NCI-H1048 (cell line): ENCODE measurements at places on chromosomes 16 and 17.

GRCh38 chr16:11587643-11588247 is 1.0 kb upstream of the LITAF start:
- no peak for DNase-seq

DNA sequence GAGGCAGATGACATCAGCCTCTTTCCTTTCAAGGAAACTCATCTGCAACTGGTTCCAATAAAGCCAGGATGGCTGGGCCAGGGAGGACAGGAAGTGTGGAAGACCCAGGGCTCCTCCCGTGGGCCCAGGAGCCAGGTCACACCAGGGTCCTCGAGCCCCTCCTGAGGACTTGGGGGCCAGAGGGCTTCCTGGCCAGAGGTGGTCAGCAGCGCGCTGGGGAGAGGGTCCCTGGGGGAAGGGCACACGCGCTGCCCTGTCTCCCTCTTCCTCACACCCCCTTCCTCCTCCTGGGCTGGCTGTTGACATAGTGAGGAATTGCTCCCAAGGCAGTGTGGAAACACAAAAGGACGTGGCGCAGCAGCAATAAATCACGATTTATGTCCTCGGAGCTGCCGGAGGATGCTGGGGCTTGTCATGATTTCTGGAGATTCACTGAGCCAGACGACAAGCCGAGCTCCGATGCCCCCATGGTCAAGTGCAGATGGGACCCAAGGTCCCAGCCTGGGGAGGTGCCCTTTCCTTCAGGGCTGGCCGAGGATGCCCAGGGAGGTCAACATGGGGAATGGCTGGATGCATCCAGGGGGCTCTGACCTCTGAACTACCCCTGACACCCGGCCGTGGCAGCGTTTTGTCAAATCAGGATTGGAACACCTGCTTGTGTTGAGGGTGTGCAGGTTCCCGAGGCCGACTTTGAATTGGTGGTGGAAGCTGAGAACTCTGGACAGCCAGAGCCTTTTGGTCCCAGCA is 152.6 kb downstream of the IRF8 start:
- DNase-seq: no peak

DNA sequence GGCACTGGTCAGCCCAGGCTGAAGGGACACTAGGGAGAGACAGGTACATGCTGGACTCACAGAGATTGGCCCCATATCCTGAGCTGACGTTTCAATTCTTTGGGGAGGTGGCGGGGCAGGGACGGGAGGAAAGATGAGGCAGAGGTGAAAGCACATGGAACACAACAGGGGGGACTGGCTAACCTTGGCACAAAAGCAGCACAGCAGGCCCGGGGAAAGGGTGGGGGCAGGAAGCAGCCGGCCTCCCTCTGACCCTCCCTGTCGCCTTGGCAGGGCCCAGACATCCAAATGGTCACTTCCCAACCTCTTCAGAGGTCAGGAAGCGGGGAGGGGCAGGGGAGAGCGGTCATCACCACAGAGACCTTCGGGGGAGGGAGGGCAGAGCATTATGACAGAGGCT is 6.6 kb downstream of the VAT1 start:
- DNase-seq: no peak

GRCh38 chr17:80722661-80723060 is 178.0 kb downstream of the RPTOR start:
- no peak for DNase-seq

GRCh38 chr16:87409153-87409552 is 17.0 kb downstream of the MAP1LC3B start:
- no peak for DNase-seq

DNA sequence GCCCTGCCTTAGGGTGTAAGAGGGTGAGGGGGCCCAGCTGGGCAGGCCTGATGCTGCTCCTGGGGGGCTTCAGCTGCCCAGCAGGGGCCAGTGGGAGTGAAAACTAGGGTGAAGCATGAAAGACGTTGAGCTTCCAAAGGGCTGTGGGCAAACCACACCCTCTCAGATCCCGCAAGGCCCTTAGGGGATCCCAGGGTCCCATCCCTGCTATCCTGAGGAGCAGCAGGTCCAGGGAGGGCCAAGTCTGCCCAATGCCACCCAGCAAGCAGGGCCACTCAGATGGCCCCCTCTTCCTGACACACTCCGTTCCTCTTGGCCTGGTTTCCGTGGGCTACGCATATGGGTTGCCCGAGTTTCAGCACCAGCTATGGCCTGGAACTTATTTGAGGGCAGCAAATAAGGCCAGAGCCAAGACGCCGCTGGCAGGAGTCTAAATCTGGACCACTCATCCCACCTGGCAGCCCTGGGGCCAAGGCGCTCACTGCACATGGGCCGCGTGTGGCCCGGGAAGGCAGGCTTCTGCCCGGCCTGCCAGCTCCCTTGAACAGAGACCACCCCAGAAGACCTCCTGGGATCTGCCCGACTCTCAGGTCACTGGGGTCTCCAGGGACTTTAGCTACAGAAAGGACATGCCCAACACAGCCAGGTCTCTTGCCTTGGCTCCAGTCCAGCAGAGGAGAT is 4.2 kb downstream of the ATP2A3 start:
- DNase-seq: no peak

GRCh38 chr17:76232342-76232741 is 8.0 kb downstream of the RNF157 start:
- no peak for DNase-seq

DNA sequence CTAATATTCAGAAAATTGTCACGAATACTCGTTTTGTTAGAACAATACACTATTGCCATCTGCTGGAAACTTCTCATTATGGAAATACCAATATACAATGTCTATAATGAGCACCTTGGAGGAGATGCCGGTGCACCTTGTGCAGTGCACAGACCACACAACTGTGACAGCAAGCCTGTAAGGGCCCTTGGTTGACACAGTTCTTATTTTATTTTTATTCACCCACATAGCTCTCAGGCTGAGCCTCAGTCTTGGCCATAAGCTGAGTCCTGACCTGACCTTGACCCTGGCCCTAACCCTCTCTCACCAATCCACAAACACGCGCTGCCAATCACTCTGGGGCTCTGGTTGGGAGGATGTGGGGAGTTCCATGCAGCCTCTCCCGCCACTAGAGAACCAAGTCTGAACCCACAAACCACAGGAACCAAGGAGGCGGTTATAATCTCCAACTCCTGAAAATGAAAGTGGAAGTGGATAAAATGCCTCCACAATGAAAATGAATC is 7.6 kb downstream of the AIPL1 start:
- DNase-seq: no peak

DNA sequence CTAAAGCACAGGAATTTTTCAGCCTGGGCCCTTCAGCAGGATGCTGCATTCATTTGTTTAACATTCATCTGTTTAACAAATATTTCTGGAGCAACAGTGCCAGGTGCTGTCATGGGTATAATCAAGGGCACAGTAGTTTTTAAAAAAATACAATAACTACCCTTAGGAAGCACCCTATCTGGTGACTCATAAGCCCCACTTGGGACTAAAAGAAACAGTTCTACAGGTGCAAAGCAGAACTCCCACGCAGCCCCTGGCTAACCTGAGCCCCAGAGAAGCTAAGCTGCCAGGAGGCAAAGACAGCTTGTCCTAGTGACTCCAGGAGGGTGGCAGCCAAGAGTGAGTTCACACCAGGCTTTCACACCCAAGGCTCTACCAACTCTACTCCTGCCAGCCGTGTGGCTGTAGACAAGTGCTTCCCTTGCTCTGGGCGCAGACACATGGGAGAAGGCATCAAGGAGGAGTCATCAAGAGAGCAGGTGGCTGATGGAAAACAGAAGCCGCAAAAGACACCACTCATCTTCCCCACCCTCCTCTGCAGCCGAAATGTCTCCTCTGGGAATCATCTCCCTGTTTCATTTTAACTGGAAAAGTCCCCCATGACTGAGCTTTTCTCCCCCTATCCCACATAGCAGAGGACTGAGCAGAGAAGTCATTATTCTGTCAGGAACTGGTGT is 14.4 kb downstream of the CUEDC1 start:
- DNase-seq: no peak

DNA sequence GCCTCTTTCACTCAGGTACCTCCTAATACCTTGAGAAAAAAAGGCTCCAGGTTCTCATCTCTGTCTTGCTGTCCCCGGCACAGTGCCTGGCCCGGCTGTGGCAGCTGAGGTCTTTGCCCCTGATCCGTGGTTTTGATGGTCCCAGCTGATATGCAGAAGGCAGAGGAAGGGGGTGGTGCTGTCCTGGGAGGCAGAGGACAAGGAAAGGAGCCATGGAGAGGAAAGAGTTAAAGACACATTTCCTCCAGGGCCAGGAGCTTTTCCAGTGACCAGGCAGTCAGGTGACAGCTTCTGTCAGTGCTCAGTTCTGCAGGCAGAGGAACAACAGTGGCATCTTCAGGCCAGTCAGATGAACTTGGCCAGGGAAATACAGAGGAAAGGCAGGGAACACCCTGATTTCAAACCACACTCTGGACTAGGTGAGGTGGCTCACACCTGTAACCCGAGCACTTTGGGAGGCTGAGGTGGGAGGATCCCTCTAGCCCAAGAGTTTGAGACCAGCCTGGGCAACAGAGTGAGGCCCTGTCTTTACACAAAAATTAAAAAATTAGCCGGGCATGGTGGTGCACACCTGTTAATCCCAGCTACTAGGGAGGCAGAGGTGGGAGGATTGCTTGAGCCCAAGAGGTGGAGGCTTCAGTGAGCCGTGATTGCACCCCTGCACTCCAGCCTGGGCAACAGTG is 3.3 kb upstream of the COG1 start:
- DNase-seq: no peak

DNA sequence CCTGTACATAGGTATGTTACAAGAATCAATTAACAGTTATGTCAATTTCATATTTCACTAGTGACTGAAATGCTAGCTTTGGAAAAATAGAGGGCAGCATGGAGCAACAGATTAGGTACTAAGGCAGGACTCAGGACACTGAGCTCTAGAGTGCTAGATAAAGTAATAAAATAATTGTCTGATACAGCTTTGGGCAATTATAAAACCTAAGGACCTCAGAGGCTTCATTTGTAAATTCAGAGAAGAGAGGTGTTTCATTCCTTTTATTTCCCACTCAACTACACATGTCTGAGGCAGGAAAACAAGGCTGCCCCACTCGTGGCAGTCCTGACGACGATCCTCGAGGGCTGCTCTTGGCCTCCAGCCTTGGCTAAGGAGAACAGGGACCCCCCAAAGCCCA is 81.5 kb downstream of the CA4 start:
- DNase-seq: no peak

DNA sequence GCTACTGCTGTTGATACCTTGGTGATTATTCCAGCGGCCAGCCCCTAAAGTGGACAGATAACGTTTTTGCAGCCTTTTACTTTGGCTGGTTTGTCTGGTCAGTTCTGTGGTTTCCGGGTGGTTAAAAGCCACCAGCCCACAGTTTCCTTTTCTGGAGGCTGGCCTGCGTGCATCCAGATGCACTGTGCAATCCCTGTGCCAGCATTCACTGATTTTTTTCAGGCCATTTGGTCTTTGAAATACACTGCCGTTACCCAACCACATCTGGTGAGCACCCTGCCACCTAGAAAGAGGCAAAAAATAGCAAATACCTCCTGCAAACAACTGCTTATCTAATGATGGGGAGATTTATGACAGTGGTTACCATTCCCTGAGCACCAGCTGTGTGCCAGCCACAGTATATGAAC is 797 bp downstream of the NUDT7 start:
- DNase-seq: no peak

GRCh38 chr17:79464318-79465010 is 146.4 kb downstream of the RBFOX3 start:
- no peak for DNase-seq

GRCh38 chr17:77676237-77676661 is 282.3 kb upstream of the TNRC6C start:
- DNase-seq: no peak

GRCh38 chr16:84270071-84270470 is 24.6 kb upstream of the WFDC1 start:
- DNase-seq: no peak

DNA sequence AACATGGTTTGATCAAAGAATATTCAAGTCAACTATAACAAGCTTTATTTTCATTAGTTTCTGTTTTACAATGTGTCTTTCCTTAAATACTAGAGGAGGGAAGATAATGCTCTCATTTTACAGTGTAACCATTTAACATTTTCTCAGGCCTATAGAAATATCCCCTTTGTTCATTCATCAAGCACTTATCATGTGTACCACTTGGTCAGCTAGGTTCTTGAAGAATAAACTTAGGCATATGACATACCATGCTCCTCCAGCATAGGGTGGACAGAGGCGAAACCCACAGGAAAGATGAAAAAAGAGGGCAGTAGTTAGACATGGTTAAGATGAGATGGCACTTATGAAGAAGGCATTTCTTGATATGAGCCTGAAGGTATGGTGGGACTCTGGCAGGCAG is 34.0 kb upstream of the HLF start:
- DNase-seq: no peak

GRCh38 chr17:39110435-39111136 is 40.9 kb downstream of the PLXDC1 start:
- no peak for DNase-seq

- DNase-seq: no peak
Measured at GRCh38 chr17:28230011-28230410, 89.0 kb upstream of the TMEM97 start.

GRCh38 chr17:36512641-36513040 is 22.0 kb downstream of the MYO19 start:
- no peak for DNase-seq

DNA sequence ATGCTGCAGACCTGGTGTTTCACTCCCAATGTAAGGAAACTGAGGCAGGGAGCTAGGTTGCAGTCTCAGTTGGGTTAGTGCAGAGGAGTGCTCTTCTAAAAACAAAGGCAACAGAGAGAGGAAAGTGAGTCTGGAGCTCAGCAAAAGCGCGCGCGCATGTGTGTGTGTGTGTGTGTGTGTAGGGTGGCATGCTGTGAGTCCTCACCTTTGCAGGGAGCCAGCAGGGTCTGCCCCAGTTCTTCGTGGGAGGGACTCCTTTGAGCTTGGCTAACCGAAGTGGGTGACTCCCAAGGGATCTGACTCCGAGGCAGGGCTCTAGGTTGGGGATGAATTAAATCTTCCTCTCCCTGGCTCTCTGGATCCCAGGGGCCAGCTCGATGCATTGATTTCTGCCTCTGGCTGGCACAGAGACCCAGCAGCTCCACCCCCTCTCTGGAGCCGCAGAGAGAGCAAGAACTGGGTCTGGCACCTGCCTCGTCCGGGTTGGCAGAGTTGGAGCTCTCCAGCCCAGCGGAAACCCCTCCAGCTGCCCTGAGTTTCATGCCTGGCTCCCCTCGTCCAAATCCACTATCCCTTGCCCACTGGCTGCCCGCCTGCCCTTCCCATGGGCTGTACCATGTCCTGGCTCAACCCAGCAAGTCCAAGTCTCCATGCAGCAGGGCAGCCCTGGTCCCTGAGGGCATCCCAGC is 1.3 kb upstream of the BTBD17 start:
- DNase-seq: no peak

DNA sequence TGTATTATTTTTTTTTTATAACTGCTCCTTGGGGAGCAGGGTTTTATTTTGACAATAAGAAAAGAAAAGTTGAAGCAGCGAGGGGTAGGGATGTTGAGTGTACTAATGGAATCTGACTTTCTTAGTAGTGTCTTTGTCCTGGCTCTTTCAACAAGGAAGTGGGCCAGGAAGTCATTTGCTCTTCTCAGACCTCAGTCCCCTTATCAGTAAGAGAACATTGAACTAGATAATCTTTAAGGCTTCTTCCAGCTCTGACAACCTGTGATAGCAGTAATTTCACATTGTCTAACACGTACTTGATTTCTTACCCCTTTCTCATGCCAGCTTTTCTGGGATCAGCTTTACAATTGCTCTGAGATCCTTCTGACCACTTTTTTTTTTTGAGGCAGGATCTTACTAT is 8.3 kb downstream of the LIG3 start:
- DNase-seq: no peak
